ENCODE measurements at places on chromosomes 4 and X.
A peak's percentile ranks its signal among the peaks of the same experiment; 100 is the strongest.

DNA sequence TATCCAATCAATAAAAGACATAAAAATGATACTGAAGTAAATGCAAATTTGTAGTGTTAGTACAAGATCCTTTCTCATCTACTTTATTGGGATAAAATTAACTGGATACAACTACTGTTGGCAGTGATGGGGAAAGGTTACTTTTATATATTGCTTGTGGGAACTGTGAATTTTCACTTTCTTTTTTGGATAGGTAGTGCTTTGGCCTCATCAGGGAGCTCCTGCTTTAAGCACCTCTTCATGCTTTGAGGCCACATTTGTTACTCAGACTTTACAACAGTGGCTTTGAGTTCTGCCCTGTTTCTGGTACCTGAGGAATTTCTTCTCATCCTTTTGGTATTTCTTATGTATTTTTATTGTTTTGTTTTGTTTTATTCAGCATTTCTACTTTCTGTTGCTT is 316.8 kb upstream of the ZCCHC13 start:
- no peak for DNase-seq

DNA sequence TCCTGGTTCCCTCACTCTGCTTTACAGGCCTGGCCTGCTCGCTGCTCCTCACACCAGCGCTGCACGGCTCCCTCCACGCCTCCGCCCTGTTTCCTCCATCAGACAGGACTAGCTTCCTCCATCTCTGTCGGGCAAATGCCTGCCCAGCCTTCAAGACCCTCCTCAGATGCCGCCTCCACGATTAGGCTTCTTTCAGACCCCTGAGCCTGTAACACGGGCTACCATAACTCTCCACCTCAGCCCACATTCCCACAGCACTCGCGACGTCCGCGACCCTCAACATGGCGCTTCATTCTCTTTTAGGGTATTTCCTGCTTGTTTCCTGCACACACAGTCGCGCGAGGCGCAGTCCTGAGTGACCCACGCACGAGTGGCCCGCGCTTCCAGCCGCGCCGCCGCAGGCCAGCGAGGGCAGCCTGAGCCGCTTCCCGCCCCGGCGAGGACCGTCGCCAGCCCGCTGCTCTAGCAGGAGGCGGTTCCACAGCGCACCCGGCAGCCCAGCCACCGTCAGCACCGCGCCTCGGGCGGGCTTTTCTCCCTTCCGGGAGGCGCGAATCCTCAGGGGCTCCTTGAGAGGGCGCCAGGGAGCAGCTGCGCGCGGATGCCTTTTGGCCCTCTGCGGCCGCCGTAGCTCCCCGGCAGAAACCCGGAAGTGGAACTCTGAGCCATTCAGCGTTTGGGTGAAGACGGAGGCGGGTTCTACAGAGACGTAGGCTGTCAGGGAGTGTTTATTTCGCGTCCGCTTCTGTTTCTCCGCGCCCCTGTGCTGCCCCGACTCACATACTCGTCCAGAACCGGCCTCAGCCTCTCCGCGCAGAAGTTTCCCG is at the start of gene FRG1:
Gene FRG1 (plus strand): TSS at position 695 of the 827 bp plus-strand sequence. CDS start 138 bp downstream, outside the sequence.
- DNase-seq = peak; percentile 96

GRCh38 chrX:12975670-12975965 is 708 bp downstream of the TMSB4X start:
- DNase-seq = peak; percentile 59

- DNase-seq = no peak
Measured at GRCh38 chr4:169934794-169935429, 91.3 kb downstream of the MFAP3L start.

DNA sequence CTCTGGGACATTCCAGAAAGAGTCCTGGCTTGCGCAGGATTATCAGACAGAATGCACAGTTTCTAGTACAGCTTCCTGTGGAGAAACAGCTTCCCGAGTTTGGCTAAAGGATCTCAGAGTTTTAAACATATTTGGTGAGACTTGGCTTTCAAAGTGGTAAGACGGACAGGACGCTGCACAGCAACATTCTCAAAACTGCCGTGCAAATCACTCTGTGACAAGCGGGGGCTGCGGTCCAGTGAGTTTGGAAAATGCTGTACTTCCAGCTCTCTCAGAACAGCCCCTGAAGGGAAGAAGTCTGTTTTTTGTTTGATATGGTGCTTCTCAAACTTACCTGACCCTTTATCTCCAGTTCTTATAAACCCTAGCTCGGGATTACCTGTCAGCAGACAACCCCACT is 18.1 kb downstream of the LGI2 start:
- DNase-seq = no peak

All from Right ventricle myocardium superior (tissue), 1 donor.